ENCODE measurements at places on chromosomes 11 and 22. TPM values are rescaled to one million over a fixed set of nuclear protein-coding genes. Genes with fewer than 3 reads are reported as not detected.

DNA sequence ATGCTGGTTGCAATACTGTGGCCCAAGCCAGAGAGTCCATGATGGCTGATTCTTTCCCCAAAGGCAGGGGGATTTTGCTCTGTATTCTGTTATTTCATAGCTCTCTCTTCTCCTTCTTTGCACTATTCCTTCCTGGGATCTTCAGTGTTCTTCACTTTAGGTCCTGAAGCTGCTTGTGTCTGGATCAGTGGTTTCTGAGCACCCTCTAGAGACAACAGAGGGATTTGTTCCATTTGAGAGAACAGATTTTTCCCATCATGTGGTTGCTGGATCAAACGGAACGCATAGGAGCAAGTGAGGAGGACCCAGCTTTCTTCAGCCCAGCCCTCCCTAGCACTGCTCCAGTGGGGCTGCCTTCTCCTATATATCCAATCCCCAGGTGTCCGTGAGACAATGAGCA, 68.7 kb upstream of the SYN3 start:
- peak; percentile 7 for DNase-seq

DNA sequence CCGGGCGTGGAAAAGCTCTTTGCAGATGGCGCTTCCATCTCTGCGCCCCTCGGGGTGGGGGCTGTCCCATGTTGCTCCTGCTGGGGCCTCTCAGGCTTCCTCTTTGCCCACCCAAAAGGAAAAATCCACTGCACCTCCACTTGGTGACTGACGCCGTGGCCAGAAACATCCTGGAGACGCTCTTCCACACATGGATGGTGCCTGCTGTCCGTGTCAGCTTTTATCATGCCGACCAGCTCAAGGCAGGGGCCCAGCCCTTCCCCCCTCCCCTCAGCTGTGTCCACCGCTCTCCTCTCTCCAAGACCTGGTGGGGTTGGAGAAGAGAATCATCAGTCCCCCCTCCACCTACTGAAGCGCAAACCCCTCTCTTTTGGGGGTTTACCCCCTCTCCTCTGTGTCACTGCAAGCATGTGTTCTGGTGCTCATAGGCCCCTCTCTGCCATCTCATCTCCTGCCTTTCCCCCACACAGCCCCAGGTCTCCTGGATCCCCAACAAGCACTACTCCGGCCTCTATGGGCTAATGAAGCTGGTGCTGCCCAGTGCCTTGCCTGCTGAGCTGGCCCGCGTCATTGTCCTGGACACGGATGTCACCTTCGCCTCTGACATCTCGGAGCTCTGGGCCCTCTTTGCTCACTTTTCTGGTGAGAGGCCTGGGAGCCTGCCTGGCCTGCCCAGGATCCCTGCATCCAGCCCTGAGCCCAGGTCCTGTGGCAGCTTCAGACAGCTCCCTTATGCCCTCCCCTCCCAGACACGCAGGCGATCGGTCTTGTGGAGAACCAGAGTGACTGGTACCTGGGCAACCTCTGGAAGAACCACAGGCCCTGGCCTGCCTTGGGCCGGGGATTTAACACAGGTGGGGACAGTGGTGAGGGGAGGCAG, 1.8 kb downstream of the LARGE2 start:
- no peak for DNase-seq

Gene KCNQ1OT1
- total RNA-seq = 3.2 TPM

- no peak for DNase-seq
Observed at GRCh38 chr22:48424201-48424627, 1403.5 kb downstream of the BRD1 start.

DNA sequence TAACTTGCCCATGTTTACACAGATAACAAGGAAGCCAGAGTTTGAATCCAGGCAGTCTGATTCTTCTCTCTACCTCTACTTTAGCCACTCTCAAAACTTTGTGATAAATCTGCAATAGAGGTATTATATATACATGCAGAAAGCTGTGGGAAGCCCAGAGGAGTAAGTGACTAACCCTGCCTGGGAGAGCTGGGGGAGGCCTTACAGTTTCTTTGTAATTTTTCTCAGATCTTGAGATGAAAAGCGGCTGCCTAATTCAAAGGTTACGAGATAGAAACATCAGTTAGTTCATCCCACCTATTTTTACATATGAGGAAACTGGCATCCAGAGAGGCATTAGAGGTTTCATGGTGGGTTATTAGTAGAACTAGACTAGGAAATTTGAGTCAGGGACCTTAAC, 4.9 kb downstream of the STIM1 start:
- DNase-seq = no peak

- DNase-seq = no peak
Observed at GRCh38 chr22:32249231-32249630, 5.9 kb downstream of the SLC5A4 start.

Gene SLC25A18
- not detected for total RNA-seq

Gene ST13
- 67.2 TPM for total RNA-seq

Gene SMTNL1
- not detected for total RNA-seq

Gene PHLDA2
- total RNA-seq = 406 TPM

Gene SLCO2B1
- 1.9 TPM for total RNA-seq

Data from HT-29 (cell line).